ENCODE measurements at places on chromosomes 12 and 14.

- peak; percentile 39 for DNase-seq
Measured at GRCh38 chr12:124498275-124499189, 68.9 kb downstream of the NCOR2 start.

DNA sequence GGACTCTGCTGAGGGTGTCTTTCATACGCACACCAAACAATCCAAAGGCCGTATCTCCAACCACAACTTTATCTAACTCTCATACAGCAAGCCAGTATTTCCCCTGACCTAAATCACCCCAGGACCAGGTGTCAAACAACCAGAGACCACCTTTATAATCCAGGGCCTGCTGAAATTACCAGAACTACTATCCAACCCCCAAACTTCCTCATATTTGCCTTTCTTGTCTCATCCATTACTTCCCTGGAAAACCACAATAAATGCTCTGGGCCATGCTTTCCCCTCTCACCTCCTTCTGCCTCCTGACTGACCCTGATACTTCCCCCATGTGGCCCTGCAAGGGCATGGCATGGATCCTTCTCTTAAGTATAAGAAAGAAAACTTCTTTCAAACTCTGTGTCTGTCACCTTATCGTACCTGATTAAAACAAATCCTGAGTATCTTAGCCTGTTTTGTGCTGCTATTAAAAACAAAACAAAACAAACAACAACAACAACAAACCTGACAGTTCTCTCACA, 44.7 kb upstream of the CRACR2A start:
- DNase-seq = peak; percentile 38

- DNase-seq = no peak
Measured at GRCh38 chr12:108349278-108349688, 10.2 kb upstream of the CMKLR1 start.

DNA sequence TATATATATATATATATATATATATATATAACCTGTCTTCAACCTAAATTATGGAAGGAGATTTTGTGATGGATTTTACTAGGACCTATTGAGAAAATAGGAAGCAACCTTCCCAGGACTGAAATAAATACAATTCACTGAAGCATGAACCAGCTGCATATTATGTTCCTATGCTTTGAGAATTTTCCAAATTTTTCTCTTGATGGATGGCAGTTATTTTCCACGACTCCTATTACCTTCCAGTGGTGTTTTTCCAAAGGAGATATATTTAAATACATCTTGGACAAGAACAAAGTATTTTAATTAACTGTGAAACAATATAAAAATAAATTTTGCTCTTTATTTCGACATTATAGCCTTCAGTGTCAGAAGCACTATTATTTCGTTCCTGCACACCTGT, 87.9 kb downstream of the TMTC1 start:
- no peak for DNase-seq

DNA sequence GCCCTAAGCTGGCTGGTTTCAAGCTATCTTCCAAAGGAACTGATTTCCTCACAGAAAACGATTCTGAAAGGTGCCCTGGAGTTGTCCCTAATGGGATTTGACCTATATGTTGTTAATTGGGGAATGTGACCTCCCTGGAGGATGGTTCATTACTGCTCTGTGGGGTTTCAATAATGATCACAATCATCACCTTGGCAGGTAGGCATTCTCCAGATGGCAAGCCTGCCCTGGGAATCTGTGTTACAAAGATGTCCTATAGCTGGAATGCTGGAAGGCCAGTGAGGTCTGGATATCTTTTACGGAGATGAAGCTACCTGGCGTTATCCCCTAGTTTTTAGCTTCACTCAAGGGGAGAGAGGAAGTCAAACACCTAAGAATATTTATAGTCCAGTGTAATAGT, 167.6 kb downstream of the TTC8 start:
- no peak for DNase-seq

GRCh38 chr12:66947119-66947518, 268.2 kb upstream of the GRIP1 start:
- DNase-seq = no peak

- DNase-seq = no peak
Measured at GRCh38 chr12:122028165-122028904, 6.7 kb downstream of the BCL7A start.

- DNase-seq = no peak
Measured at GRCh38 chr12:125114365-125115141, 49.3 kb downstream of the AACS start.

DNA sequence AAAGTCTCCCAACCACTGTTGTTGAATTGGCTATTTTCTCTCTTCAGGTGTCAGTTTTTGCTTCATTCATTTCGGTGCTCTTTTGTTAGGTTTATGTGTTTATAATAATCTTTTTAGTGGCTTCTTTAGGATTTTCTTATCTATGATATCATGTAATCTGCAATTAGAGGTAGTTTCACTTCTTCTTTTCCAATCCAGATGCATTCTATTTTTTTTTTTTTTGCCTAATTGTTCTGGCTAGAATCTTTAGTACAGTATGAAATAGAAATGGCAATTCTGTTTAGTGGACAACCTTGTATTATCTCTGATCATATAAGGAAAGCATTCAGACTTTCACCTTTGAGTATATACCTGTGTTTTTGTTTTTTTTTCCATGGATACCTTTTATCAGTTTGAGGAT, 17.4 kb downstream of the CNOT2 start:
- DNase-seq = no peak

DNA sequence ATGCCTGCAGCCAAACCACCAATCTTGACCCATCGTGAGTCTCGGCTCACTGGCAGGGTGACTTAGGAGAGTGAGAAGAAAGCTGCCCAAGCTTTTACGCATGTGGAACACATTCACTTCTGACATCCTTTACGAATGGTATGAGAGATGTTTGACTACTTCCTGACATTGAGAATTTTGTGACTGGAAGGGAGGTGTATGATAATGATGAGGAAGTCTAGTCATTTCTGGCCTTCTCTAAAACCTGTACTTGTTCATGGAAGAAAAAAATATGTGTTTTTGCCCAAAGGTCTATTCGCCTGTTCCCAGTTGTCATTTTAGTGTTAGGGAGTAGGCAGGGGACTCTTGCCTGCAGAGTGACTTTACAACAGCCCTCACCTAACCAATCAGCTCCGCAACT, 227.2 kb upstream of the ATP2B1 start:
- DNase-seq = no peak

DNA sequence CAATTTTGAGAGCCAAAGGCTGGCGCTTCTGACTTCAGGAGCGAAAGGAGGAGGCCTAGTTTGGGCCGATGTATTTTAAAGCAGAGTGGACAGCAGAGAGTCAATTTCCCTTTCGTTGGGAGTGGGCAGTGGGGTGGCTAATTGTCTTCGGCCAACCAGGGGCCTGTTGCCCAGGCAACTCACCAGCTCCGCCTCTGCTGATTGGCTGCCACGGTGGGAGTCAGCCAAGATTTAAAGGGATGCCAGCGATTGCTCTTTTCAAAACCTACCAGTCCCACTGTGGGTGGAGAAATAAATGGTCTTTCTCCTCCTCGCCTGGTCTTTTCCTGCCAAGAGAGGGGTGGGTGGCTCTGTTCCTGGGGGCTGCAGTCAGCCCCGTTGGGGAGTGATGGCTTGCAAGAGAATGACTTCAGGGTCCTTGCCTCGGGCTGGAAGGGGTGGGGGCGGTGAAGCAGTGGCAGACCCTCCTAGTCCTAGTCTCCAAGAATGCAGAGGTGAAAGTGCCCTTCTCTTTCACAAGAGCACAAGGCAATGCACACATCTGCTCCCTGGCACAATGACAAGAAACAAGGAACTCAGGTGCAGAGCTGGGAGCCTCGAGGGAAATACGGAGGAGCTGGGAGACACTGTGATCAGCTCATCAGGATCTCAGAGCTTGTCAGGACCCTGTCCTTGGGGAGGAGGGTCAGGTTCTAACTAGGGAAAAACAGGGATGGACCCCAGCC, 37.7 kb downstream of the RASAL1 start:
- peak; percentile 23 for DNase-seq

GRCh38 chr14:104506461-104507253, 72.9 kb upstream of the C14orf180 start:
- DNase-seq = no peak

DNA sequence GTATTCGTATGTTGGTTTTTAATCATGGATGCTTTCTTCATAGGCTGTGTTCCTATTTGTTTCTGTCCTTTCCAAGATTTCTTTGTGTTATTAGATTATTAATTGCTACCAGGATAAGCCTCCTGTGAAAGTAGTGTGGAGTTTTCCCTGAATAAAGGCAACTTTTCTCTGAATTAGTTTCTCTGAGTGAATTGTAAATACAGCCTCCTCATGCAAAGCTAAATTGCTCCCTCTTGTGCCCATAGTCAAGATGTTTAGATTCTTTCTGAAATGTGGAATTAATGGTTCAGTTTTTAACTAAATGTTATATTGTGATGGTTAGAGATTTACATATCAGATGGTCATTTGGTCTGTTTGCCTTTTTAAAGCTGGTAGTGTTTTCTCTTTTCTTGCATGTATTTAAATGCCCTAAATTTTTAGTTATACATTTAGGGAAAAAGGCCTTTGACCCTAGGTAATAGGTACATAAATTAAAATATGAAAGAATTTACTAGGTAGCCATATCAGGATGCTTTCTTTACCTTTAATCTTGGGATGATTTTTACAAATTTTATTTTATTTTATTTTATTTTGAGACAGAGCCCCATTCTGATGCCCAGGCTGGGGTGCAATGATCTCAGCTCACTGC, 8.9 kb downstream of the APAF1 start:
- peak; percentile 35 for DNase-seq

- no peak for DNase-seq
Measured at GRCh38 chr14:75290851-75291250, 12.2 kb downstream of the FOS start.

DNA sequence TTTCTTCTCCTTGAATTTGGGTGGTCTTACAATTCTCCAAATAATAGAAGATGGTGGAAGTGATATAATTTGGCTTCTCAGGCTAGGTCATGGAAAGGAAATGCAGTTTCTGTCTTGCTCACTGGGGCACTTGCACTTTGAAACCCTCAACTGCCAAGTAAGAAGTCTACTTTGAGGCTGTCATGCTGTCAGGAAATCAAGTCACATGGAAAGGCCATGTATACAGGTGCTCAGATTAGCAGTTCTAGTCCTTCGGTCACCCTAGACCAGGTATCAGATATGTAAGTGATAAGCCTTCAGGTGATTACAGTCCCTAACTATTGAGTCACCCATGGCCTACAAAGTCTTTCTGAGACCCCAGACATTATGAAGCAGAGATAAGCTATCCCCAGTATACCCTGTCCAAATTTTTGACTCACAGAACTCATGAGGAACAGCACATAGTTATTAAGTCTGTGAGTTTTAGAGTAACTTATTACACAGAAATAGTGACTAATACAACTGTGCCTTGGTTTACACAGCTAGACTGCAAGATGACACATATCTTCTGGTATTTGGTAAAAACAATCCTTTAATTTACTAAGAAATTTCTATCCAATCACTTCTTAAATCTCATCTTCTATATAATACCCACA, 26.3 kb upstream of the BBS10 start:
- DNase-seq = no peak

DNA sequence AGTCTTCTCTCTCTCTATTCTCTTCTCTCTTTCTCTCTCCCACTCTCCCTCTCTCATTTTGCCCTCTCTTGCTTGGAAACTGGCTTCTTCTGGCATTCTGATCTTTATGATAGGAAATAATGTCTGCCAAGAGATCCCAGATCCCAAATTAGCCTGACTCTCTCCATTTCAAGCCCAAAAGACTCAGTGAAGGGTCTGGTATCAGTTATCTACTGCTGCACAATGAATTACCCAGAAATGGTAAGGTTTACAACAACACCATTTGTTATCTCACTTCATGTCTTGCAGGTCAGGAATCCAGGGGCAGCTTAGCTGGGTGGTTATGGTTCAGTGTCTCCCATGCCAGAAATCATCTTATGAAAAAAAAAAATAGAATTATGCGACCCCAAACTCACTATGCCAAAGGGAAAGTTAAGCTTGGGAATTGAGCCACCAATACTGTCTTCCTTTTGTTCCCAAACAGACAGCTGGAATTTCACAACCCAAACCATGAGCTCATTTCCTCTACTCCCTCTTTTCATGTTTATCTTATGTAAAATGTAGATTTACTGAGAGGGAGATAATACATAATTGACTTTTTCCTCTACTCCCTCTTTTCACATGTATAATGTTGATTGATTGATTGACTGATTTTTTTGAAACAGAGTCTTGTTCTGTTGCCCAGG, 67.8 kb upstream of the FICD start:
- DNase-seq = peak; percentile 43

DNA sequence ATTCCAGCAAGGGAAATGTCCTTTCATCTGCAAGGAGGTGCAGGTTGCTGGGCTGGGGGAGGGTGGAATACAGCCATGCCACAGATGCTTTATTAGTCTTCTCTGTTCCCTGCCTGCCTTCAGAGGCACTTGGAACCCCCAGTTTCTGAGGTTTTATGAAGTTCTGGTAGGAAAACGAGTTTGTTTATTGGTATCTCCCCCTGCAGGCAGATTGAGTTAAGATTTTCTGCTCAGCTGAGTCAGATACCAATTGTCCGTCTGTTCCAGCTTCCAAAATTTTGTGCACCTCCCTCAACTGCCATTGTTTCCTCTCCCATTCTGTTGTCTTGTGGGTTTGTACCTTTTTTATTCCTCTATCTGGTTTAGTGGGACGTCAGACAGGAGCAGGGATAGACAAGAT, 155.6 kb downstream of the ETV6 start:
- no peak for DNase-seq

DNA sequence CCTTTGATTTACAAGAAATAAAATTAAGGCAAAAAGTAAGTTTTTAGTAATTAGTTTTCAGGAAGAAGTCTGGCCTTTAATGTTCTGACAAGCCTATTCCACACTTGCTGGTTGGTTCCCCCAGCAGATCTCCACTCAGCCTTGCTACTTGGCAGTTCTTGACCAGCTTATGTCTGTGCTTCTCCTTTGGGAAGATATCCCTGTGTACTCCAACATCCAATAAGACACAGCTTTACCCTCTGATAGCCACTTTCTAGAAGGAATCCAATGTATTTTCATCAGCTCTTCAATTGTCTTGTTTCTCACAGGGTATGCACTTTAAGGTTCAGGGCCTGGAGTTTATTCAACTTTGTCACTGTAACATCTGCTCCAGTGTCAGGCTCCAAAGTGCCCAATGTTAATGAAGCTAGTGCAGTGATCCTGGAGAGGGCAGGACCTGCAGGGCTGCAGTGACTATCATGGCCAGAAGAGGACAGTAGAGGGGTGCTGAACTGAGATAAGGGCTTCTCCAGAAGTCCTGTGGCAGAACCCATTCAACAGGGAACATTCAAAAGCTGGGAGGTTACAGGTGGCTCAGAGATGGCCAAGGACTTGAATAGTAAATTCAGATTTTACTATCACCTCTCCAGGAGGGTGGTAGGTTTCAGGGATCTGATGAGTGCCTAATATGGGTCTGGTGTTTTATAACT, 22.9 kb downstream of the JKAMP start:
- DNase-seq = peak; percentile 61

GRCh38 chr14:94036313-94037167, 10.4 kb downstream of the OTUB2 start:
- DNase-seq = peak; percentile 48

- DNase-seq = no peak
Measured at GRCh38 chr14:61756135-61756534, 6.1 kb upstream of the SNAPC1 start.

GRCh38 chr12:89325495-89325894, 26.8 kb downstream of the DUSP6 start:
- no peak for DNase-seq

GRCh38 chr14:42541535-42542001, 934.9 kb downstream of the LRFN5 start:
- peak; percentile 7 for DNase-seq

GRCh38 chr14:71328183-71328582, 420.9 kb downstream of the PCNX1 start:
- no peak for DNase-seq

GRCh38 chr12:85781766-85782165, 54.4 kb downstream of the RASSF9 start:
- DNase-seq = no peak

- DNase-seq = no peak
Measured at GRCh38 chr14:26928019-26928418, 330.2 kb upstream of the NOVA1 start.

Measured in H4 (cell line).